ENCODE measurements at places on chromosomes 5 and 9.

DNA sequence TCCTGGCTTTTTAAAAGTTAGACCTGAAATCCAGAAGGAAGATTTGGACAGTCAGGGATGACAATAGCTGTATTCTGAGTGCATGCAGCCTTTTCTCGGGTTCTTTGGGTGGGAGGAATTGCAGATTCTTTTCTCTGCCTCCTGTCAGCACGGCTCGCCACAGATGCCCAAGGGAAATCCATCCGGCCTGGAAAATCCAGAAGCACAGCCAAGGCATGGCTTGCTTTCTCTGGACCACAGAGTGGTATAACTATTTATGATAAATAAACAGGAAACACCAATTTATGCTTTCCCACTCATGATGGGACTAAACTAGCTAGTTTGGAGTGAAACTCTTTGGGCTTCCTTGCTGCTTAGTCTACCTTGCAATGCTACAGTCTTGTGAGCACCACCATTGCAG is 59.1 kb downstream of the C9orf152 start:
- DNase-seq, result no peak

- no peak for DNase-seq
Measured at GRCh38 chr9:112112941-112113681, 62.0 kb downstream of the SUSD1 start.

- peak; percentile 86 for DNase-seq
Measured at GRCh38 chr5:14714706-14715105, 50.2 kb downstream of the OTULIN start.

- DNase-seq, result no peak
Measured at GRCh38 chr5:42791151-42791550, 20.5 kb downstream of the SELENOP start.

- no peak for DNase-seq
Measured at GRCh38 chr9:22288661-22289060, 158.0 kb upstream of the DMRTA1 start.

GRCh38 chr9:1845425-1845824 is 169.7 kb upstream of the SMARCA2 start:
- no peak for DNase-seq

GRCh38 chr9:123112015-123112975 is 78.8 kb downstream of the GPR21 start:
- DNase-seq, result no peak

DNA sequence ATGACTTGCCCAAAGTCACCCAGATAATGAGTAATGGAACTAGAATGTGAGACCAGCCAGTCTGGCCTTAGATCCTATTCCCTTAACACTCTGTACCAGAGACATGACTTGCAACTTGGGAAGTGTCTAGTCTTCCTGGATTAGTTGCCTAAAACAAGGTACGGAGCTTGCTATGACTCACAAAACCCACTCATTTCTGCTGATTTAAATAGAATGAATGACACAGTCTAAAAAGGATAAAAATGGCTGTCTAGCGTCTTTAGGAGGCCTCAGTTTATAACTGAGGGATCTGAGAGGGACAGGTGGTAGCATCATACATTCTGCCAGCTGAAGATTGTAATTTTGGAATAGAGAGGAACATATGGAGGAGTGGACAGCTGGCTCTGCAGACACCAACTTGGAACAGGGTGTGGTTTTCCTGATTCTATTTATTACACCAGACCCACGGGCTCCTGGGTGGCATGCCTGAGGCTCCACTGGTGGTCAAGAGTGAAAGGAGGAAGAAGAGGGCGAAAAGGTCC is 62.7 kb downstream of the ABLIM3 start:
- DNase-seq, result no peak

DNA sequence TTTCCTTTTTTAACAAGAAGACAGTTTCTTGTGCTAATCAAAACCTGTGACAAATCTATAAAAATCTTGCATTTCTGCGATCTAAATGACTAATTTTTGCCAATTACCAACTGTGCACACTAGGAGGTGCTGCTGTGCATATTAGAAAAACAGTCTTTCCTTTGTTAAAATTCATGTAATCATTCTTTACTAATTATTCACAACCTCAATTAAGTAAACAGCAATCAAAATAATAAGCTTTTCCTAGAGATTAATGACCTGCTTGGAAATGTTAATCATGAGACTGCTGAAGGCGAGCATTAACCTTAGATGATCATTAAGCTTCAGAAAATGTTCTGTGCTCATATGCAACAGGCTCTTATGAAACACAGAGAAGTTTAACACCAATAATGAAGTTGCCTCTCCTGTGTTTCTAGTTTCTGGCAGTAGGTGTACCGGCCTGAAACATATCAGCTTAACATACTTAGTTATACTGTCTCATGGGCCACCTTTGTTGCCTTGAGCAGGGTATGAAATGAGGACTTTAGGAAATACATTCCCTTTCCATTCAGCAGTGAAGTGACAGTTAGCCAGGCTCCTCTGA is 17.7 kb downstream of the RFESD start:
- DNase-seq, result peak; percentile 28

- DNase-seq, result no peak
Measured at GRCh38 chr9:14405176-14405706, 91.3 kb upstream of the NFIB start.

DNA sequence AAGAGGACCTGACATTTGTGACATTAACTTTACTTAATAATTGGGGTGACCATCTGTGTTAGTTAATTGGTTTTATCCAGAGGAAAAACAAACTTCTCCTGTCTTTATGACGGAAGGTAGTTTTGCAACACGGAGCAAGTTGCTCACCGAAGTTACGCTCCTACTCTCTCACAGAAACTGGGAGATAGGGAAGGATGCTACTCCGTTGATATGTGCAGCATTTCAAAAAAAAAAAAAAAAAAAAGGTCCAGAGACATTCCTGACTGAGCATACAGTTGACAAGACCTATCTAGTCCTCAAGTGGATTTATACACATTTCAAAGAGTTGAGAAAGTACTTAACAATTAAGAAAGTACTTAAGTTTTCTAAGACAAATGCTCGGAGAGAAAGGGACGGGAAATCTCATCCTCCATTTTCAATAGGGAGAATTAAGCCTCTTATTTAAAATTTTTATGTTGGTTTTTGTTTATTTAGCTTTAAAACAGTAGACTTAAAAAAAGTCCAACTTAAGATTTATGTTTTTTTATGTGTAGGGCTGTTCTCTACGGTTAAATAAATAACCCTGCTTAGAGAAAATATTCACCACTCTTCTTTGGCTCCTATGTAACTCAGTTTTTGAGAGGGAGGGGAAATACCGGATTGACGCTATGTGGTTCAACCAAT is 455 bp upstream of the FER start:
- no peak for DNase-seq

- DNase-seq, result no peak
Measured at GRCh38 chr9:136282272-136282861, 21.5 kb downstream of the CCDC187 start.

DNA sequence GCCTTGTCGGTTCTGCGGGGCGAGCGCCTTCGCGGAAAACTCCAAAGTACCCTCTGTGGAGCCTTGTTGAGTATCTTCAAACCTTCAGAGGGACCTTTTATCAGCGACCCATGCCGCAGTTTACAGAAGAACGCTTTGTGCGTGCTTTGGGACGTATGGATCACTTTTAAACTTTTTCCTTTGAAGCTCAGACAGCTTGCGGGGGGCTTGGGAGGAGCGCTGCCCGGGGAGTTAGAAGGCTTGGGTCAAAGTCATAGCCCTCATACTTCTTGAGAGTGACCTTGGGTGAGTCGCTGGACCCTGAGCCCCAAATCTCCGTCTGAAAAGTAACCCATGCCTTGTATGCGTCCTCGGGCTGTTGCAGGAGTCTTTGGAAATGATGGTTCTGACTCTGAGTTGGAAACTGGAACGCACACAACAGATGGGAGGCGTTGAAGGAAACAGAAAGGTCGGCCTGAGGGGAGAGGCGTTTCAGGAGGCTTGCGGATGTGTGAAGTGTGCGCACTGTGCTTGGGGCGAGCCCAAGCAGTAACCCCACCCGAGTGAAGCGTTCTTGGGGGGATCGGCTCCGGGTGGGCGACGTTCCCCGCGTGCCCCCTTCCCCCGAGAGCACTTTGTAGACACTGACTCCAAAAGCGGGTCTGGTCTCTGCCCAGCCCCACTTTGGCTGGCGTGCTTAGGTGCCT is 661 bp upstream of the SLC25A51 start:
- no peak for DNase-seq

DNA sequence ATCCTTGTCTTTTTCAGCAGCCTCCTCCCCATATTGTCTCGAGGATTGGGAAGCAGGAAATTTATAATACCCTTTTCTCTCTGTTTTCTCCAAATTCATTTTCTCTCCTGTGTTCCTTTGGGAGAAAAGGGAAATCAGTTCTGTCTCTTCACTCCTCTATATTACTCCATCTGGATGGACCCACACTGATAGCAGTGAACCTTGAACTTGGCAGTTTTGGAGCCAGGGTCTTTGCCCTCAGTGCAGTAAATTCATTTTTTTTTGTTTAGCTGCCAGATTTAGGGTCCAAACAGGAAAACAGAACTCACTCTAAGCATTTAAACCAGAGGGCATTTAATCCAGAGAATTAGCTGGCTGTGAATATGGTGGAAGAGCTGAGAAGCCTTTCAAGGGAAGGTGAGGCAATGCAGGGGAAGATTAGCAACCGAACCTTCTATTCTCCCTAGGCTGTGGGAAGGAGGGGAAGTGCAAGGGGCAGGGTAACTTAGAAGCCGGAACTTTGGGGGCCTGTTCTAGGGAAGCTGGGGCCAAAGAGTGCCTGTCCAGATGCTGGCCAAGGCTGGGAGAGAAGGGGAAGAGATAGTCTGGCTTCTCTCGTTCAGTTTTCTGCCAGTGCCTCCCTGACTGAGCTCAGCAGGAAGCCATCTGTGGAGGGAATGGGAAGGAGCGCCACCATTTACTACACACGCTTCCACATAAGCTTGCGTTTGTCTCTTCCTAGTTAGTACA is 16.3 kb upstream of the NPR2 start:
- DNase-seq, result peak; percentile 27

DNA sequence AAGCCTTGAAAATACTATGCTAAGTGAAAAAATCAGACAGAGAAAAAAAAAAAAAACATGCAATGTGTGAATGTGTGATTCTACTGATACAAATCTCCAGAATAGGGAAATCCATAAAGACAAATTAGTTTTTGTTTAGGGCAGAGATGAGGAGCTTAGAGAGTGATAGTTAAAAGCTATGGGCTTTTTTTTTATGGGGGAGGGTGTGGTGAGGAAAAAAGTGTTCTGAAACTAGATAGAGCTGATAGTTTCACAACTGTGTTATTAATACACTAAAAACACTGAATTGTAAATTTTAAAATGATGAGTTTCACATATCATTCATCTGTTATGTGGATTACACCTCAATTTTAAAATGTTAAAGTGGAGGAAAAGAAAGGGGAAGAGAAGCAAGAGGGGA is 228.3 kb upstream of the ZNF462 start:
- DNase-seq, result no peak

DNA sequence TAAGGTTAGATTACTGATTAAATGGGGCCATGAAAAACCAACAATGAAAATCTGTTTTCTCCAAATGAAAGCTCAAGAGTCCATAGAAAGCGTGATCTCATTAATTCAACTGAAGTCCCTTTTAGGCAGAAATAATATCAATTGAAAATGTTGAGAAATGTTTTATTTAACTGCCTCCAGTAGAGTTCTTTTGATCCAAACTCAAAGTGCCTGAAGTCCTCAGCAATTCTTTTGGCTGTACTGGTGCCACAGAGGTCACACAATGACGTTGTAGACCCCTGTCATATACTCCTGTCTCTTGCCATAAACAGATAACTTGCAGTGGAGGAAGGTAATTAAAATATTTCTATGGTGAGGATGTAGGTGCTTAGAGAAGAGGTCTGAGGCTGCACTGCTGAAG is 1420.5 kb downstream of the CDH12 start:
- DNase-seq, result no peak

DNA sequence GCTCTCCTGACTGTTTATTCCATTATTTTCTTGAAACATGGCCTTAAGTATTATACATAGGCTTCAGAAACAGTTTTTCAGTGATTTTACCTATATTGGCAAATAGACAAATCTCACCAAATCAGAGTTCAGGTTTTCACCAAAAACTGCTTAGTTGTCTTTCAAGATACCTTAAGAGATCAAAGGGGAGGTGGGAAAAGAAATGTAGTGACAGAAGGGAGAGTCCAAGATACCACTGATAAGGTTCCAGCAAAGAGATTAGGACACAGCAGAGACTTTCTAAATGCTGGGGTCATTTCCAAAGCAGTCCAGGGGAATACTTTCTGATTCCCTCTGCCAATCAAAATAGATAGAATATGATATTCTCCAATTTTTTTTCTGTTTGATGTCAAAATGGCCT is 73.7 kb upstream of the IQGAP2 start:
- DNase-seq, result no peak

DNA sequence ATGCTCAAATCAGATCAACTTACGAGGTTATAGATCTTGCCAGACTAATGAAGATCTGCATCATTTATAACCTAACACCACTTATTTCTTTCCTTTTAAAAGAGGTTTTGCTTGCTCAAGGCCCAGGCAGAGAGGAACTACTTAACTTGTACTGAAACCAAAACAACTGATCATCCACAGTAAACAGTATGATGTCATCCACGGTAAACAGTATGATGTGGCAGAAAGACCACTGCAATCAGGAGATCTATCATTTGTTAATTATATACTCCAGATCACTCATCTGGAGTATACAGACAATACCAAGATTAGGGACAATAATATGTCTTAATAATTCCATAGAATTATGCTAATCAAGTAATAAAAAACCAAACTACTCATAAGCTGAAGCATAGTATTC is 116.8 kb downstream of the ADAMTS6 start:
- peak; percentile 26 for DNase-seq

All from NCI-H2029 treated with DMSO at 0.1 percent for 48 hours (cell line).